HEK293T (cell line): ENCODE measurements at places on chromosomes 6 and 20.

DNA sequence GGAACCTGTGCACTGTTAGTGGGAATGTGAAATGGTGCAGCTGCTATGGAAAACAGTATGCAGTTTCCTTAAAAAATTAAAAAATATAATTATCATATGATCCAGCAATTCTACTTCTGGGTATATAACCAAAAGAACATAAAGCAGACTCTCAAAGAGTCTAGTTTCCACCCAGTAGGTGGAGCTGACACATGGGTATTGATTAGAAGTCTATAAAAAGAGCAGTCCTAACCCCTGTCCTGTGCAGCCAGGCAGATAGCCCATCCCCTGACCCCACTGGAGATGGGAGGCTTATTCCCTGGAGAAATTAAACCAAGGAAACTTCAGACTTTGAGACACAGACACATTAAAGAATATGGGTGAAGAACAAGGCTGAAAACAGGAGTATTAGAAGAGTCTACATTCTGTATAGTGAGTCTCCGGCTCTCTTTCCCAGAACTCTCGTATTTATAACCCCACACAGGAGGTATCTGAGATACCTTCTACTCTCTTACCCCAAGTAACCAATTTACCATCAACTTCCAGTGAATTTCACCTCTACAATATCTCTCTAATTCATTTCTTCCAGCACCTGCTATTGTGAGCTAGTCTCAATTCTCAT, 92.3 kb downstream of the SEL1L2 start:
- DNase-seq = peak; percentile 33

DNA sequence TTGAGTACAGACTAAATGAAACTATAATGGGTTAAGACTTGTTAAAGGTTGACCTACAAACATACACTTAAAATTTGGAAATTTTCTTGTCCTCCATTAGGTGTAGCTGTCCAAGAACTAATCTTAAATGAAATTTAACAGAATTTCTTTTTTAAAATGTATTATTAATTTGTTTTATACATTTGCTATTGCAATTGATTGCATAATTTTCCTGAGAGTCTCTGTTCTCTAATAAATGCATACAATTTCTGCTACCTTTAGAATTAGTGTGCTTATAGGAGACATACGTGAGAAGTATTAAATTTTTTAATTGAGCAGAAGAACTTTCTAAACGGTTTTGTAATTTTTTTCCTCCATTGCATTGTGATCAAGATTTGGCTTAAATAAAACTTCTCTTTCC, 1.5 kb downstream of the FAM135A start:
- DNase-seq = no peak

- no peak for DNase-seq
Measured at GRCh38 chr6:52514514-52514913, 62.3 kb downstream of the TRAM2 start.

DNA sequence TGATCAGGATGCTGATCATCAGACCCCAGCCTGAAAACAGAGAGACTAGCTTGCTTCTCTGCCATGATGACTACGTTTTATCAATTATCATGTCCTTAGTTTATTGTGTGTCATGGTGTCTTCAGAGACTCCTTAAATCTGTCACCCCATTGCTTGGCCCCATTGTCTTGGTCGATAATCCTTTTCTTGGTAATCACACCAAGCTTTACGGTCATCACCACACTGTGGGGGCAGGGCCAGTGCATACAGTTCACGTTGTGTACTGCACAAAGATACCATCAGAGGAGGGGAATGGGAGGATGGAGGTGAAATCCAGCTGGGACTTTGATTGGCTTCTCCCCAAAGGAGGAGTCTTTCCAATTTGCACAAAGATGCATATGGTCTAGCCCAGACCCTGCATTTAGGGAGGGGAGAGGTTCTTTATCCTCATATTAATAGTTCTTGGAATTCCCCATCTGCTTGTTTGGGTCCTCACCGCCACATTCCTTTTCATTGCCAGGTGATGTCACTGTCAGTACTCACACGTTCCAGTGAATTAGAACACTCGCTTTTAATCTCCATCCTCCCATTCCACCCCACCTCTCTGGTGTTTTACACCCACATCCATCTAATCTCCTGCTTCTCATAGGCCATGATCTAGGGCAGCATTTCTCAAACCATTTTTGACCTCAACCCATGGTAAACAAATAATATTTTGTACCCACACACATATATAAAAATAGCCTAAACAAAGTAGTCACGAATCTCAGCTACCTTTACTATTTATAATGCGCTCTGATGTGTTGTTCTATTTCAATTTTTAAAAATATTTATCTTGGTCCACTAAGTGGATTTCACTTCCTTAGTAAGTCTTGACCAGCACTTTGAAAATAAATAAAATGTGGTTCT, 5.7 kb downstream of the ETV7 start:
- DNase-seq = no peak

- DNase-seq = no peak
Measured at GRCh38 chr6:21091411-21091810, 502.1 kb upstream of the SOX4 start.

- no peak for DNase-seq
Measured at GRCh38 chr6:105336986-105337385, 65.9 kb downstream of the PREP start.

DNA sequence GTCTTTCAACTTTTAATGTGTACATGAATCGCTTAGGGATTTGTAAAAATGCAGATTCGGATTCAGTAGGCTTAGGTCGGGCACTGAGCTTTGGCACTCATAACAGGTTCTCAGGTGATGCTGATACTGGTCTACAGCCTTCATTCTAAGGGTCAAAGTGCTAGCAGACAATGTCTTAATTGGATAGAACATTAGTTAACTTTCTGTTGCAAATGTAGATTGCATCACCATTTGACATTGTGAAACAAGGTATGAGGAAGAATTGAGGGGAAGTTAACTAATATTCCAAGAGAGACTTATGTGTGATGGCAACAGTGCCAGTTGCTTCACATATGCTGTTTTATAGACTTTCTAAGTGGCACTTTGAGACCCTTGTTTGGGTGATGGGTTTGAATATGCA, 86.9 kb downstream of the MLIP start:
- DNase-seq = no peak

GRCh38 chr6:131277591-131277990, 142.3 kb downstream of the AKAP7 start:
- no peak for DNase-seq

DNA sequence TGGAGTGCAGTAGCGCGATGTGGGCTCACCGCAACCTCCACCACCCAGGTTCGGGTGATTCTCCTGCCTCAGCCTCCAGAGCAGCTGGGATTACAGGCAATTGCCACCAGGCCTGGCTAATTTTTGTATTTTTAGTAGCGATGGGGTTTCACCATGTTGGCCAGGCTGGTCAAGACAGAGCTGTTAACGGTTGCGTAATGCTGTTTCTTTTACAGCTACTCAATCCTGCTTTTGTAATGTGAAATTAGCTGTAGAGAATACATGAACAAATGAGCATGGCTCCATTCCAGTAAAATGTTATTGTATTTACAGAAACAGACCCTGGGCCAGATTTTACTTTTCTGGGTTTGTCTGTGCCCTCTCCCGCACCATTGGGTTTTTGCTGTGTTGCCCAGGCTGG, 1.9 kb downstream of the PNLDC1 start:
- DNase-seq = no peak

DNA sequence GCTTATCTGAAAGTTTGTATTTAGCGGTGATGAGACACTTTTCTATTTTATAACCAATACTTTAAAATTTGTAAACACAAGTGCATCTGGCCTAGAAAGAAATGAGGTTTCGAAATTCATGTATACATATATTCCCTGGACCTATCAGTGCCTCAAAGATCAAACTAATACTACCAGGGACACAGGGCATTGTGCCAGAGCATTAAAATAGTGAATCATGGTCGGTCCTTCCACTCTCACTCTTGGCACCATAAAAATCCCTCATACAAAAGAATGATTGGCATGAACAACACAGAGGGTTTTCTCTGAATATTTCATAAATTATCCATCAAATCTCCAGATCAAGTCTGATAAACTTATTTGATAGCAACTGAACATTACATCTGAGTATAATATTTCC, 62.0 kb downstream of the MMUT start:
- no peak for DNase-seq

DNA sequence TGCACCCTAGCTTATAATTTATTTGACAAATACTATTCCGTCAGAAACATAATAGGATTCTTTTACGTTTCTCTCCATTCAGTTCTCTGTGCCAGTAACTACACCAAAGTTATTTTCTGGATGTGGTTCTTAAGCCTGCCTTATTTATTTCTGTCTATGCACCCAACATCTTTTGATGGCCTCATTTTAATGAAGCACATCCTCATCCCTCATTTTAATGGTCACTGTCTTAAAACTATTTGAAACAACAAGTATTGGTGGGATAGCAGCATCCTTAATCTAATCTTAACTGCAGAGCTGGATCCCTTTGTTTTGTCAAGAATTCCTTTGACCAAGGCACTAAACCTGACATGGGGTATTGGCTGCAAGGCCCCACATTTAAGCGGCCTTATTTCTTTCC, 11.0 kb downstream of the FAM135A start:
- no peak for DNase-seq

- DNase-seq = no peak
Measured at GRCh38 chr6:131488780-131489179, 84.2 kb upstream of the ARG1 start.

- DNase-seq = no peak
Measured at GRCh38 chr6:125806813-125807212, 16.1 kb downstream of the NCOA7 start.

DNA sequence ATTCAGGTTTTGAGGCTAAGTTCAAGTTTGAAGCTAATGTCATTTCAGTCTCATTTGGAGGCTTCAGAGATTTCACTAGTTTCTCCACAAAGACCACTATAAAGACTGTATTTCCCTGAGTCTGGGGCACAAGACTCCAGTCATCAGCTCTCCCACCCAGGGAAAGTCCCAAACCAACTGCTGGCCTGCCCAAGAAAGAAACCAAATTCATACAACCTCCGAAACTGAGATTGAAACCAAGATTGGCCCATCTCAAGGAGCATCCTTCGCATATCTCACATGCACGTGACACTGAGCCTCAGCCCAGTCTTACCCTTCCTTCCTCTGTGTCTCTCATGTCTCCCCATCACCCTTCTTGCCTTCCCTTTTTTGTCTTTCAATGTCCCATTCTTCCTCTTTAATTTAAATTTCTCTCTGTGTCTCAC, 3.5 kb upstream of the LTA start:
- DNase-seq = no peak
